ENCODE measurements at places on chromosomes 7 and 10.
A peak's percentile ranks its signal among the peaks of the same experiment; 100 is the strongest.

GRCh38 chr7:106056513-106057203 lies 55.5 kb downstream of the SYPL1 start:
- DNase-seq: peak; percentile 70

GRCh38 chr10:99297033-99297432 lies 32.1 kb upstream of the CNNM1 start:
- DNase-seq: no peak

- DNase-seq: no peak
Measured at GRCh38 chr10:62681211-62681940, 123.1 kb upstream of the ADO start.

DNA sequence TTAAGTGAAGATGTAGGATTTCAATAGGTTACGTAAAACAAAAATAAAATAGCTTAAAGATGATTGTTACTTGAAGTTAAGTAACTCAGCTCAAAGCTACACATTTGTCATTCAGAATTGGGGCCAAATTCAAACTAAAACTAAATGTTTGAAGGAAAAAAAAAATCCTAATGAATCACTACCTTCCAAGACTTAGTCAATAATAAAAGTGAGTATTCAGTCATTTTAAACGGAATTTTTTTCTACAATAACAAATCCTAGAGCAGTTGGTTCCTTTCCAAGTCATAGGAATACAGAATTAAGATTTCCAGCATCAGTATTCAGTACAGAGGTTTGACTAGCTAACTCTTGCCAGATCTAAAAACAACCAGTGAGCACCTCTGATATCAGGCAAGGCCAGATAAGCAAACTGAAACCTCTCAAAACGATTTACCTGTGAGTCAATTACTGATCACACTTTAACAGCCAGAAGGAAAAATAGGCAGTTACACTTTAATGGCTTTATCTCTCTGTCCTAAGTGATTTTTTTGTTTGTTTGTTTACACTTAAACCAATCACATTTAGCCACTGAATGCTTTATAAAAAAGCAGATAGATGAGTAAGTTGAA lies 669.8 kb upstream of the ANKRD30A start:
- DNase-seq: no peak

DNA sequence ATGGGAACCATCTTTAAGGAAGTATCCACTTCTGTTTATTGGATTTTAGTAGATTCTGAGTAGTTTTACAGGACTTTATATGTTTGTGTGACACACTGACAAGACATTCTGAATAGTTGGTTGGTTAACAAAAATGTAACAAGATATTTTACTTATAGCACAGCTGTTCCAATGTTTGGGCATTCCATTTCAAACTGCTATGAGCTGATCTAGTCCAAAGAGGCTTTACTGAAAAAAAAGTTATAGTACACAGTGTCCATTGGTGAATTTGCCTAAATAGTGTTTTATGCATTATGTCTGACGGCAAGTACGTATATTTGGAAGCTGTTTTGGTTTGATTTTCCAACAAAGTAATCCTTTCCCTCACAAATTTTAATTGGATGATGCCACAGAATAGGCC lies 99.1 kb downstream of the SAMD9 start:
- no peak for DNase-seq

GRCh38 chr10:129372172-129372571 lies 94.9 kb upstream of the MGMT start:
- DNase-seq: no peak

GRCh38 chr10:23514321-23514720 lies 75.4 kb downstream of the OTUD1 start:
- DNase-seq: no peak

DNA sequence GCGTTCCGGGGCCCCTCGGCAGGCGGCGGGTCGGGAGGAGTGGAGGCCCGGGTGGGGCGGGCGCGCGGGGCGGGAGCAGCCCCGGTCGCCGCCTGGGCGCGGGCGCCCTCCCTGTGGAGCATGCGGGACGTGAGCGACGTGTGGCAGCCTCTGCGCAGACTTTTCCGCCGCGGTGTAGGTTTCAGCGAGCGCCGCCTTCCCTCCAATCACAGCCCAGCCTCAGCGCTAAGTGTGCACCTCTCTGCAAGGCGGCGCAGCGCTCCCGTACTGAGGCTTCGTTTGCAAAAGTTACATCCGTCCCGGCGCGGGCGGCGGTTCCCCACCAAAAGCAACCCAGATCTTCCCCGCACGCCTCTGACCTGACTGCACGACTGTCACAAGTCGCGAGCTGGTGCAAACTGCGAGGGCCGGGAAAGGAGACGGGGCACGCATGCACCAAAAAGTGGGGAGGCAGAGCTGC lies 1.2 kb upstream of the PFKFB3 start:
- peak; percentile 65 for DNase-seq

- no peak for DNase-seq
Measured at GRCh38 chr10:22606164-22606614, 108.2 kb downstream of the PIP4K2A start.

GRCh38 chr7:12794722-12795302 lies 107.4 kb downstream of the ARL4A start:
- no peak for DNase-seq

DNA sequence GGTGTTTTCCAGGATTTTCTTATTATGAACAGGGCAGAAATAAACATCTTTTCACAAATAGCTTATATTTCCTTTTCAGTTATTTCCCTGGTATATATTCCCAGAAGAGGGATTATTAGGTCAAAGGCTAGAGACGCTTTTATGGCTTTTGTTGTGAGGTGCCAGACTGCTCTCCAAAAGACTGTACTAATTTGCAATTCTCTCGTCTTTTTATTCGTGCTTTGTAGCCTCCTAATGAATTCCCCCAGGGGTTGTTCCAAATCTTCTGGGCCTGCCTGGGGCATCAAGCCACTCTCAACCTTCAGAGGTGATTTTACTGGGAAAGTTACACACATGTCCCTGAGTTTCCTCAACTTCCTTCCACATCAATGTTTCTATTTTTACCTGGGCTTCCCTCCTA lies 34.0 kb upstream of the R3HCC1L start:
- no peak for DNase-seq

DNA sequence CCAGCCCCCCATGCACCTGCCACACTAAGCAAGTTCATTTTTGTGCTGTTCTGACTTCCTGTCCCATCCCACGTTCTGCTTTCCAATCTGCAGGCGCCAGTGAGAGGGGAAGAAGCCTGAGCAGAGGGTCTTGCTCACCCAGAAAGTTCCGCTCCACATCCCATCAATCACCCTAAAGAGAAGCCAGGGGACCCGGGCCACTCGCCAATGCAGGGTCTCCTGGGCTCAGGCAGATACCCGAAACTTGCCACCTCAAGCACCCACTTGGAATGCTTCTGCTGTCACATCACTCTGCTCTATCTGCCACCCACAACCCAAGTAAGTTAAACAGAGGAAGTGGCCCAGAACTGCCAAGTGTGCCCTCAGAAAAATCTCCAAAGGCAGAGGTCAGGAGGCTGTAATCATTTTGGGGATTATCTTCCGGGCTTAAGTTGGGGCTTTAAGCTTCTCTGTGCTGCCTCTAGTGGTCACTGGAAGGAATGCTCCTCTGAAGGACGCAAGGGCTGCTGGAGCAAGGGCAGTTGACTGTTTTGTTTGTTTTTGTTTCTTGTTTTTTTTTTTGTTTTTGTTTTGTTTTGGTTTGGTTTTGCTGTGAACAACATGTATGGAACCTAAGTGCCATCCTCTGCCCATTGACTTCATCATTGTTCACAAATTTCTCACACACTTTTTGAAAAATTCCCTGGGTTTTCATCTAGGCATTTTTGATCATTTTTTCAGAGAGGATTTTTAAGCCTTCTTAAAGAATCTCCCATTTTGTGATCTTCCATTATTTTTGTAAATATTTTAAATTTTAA lies 25.5 kb downstream of the PRR15 start:
- DNase-seq: no peak

DNA sequence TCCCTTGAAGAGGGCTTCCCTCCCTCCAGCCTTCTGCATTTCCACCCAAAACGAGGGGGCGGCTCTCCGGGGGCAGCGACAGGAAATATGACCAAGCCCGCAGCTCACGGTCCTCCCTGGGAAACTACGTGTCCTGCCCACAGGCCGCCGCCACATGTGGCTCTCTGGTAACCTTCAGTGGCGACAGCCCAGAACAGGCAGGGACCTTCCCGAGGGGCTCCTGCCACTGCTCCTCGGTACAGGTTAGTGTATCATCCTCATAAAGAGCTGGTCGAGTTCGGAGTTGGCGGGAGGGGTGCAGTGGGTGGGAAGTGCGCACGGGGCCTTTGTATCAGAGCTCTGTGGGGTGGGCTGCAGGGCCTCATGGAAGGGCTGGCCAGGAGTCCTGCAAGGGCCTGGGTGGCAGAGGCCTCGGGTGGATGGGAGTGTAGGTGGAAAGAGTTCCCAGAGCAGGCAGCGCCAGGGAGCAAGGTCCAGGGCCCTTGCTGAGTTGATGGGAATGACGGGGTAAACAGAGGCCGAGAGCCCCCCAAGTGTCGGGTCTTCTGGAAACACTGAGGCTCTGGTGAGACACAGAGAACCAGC lies 66.0 kb downstream of the TCERG1L start:
- DNase-seq: no peak

DNA sequence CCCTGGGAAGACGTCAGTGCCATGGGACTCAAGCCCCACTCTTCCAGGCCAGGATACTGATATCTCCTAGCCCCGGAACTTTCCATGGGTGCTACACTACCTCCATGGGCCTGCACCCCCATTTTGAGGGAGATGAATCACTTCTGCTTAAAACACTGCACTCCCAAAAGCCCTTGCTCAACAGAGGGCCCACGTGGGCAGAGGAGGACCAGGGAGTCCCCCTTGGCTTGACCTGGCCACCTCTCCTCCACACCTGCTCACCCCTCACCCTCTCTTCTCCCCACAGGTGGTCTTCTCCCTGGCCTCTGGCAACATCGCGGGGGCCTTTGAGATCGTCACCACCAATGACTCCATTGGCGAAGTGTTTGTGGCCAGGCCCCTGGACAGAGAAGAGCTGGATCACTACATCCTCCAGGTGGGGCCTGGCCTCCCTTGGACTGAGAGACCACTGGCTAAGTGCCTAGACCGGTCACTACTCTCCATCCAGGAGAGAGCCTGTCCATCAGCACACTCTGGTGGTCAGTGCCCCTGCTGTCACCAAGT lies 19.9 kb upstream of the C10orf105 start:
- no peak for DNase-seq

DNA sequence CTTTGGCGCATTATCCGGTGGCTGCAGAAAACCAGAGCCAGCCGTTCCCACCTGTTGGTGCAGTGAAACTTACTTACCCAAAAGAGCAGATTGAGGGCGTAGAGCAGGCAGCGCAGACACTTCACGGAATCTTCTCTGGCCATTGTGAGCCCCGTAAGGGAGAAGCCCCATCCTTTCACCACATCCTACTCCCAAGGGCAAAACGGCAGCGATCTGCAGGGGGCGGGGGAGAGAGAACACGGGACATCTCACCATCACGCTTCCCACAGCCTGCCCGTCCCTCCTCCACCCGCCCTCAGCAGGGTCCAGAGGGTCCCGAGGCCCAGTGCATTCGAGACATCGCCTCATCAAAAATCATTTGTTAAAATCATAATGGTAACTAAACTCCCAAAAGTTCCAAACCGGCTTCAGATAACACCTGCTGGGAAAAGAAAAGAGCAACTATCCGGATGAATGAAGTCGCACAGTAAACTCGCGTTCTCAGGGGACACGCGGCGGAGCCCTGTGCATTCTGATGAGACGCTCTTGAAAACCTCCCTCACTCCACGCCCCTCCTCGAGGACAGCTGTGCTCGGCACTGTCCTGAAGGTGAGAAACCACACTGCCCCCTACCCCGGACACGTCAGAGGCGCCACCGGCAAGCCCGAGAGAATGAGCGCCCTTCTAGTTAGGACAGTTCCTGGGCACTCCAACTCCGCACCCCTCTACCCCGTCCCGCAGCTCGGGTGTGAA lies 1.2 kb downstream of the TSPAN12 start:
- no peak for DNase-seq

- no peak for DNase-seq
Measured at GRCh38 chr7:117401293-117402002, 25.8 kb downstream of the ASZ1 start.

DNA sequence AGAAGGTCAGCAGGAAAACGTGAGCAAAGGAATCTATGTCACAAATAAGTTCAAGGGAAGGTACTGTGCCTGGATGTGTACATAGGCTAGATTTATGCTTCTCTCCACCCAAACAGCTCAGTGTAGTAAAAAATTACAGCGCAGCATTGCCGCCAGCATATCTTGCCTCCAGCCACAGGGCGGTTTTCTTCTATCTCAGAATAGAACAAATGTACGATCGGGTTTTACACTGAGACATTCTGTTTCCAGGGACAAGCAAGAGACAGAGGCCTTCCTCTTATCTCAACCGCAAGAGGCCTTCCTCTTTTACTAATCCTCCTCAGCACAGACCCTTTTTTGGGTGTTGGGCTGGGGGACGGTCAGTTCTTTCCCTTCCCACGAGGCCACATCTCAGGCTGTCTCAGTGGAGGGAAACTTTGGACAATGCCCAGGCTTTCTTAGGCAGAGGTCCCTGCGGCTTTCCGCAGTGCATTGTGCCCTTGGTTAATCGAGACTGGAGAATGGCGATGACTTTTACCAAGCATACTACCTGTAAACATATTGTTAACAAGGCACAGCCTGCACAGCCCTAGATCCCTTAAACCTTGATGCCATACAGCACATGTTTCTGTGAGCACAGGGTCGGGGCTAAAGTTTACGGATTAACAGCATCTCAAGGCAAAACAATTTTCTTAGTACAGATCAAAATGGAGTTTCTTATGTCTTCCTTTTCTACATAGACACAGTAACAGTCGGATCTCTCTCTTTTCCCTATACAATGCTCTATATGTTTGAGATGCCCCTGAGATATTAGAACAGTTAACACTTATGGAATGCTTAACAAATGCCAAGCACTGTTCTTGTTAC lies 11.6 kb upstream of the ABHD11 start:
- DNase-seq: no peak

DNA sequence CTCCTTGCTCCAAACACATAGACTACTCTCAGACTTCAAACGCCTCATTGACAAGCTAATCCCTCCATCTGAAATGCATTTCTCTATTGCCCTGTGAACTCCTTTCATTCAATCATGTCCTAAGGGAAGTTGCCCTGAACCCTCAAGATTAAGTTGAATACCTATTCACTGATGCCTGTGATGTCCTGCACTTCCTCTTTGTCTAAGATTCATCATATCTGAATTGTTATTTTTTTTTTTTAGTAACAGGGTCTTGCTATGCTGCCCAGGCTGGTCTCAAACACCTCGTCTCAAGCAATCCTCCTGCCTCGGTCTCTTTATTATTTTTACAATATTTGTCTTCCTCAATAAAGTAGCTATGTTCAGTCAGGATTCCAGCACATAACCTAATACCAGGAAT lies 3.2 kb downstream of the PSMA2 start:
- no peak for DNase-seq

- DNase-seq: no peak
Measured at GRCh38 chr10:5512881-5513612, 11.7 kb upstream of the CALML3 start.
